ENCODE measurements at places on chromosomes 2 and 18.

GRCh38 chr2:150824118-150824517, 336.7 kb upstream of the RND3 start:
- no peak for DNase-seq

DNA sequence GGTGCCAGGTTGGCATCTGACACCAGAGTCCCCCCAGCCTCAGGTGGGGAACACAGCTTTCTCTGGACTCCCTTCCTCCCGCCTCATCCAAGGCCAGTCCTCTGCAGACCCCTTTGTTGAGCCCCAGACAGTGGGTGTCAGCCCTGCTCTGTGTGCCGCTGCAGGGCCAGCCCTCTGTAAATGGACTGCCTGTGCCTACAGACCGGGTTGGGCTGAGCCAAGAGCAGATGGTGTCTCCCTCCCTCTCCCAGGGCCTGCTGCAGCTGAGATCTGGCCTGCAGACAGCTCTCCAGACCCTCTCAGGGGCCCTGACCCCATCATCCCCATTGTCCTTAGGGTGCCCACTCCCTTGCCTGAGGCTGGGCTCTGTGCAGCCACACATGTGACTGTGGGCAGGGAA, 160.8 kb downstream of the KLHL29 start:
- no peak for DNase-seq

DNA sequence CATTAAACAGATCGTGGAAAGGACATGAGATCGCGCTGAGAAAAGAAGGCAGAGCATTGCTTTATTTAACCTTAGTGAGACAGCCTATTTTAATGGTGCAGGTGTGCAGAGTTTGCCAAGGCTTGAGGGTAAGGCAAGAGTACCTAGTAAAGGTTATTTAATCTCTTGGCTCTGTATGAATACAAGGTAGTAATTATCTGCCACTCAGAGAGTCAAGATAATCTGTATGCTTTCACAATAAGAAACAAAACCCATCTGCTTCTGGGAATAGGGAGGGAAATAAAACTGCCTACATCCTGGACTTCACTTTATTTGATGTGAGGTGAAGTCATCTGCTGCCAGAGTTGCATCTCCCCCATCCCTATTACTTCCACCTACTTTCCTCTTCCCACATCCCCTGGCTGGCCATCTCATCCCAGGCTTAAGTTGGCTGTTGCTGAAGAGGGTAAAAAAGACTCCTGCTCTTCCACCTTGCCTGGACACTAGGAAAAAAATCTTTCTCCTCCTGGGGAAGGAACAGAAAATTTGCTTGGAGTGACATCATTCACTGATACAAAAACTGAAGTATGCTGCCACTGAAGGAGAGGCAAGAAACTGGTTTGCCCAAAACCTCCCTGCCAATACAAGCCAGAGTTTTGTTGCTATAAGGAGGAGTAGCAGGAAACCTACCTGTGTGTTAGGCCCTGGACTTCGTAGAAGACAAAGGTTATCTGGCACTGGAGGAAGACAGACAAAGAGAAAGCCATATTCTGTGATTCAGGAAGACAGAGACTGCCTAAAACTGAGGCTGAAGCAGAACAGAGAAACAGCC, 35.8 kb upstream of the ARHGAP25 start:
- no peak for DNase-seq

- DNase-seq, result no peak
Observed at GRCh38 chr2:70477441-70477844, 76.2 kb downstream of the TGFA start.

- no peak for DNase-seq
Observed at GRCh38 chr2:164662066-164662465, 40.8 kb upstream of the GRB14 start.

- no peak for DNase-seq
Observed at GRCh38 chr2:240730501-240731177, 39.0 kb downstream of the AQP12A start.

- DNase-seq, result no peak
Observed at GRCh38 chr18:59380706-59381105, 21.6 kb upstream of the LMAN1 start.

DNA sequence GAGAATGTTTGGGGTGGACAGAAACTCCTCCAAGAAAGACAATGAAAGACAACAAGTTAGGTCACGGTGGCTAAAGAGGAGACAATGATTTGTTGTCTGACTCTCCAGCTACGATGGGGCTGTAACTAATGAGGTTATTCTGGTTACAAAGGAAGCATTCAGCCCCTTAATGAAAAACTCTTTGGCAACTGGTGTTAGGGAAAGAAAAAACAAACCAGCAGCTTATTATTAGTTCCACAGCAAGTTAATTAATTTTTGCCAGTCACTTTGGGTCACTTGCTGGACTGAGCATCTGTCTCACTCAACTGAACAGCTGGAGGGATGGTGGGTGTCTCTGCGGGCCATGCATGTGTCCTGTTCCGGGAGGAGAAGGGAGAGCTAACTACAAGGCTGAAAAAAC, 263.7 kb downstream of the ALK start:
- DNase-seq, result no peak

DNA sequence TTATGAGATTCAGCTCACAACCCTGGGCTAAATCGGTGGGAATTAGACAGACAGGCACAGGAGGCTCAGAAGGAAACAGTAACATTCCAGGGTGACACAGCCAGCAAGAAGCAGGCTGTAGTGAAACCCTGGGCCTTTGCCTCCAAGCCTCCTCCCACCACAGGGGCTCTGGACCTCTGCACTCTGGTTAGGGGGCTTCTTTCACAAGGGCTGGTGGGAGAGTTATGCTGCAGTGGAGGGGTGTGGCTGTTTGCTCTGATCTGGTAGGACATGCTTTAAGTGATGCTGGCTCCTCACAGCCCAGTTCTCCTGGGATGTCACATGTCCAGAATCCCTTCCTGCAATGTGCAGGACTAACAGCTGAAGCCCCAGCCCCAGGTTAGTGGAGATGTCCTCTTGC, 109.9 kb downstream of the TGFA start:
- DNase-seq, result no peak

GRCh38 chr2:110969696-110970095, 151.0 kb upstream of the BCL2L11 start:
- DNase-seq, result no peak

DNA sequence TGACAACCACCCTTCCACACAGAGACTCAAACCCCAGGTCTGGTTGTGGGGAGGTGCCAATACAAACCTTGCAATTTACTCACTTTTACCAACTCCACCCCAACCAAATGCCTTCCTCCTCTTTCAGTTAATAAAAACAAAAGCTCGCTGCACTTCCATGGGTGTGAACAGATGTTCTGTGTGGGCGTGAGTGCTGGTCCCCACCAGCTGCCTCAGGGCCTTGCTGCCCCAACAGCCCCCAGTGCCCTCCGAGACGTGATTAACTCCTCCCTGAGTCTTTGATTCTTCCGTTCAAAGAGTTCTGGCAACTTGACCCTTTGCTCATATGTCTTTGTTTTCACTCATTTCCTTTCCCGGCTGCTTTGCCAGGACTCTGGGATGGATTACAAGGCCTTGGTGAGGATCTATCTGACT, 258.9 kb upstream of the CXCR4 start:
- no peak for DNase-seq

DNA sequence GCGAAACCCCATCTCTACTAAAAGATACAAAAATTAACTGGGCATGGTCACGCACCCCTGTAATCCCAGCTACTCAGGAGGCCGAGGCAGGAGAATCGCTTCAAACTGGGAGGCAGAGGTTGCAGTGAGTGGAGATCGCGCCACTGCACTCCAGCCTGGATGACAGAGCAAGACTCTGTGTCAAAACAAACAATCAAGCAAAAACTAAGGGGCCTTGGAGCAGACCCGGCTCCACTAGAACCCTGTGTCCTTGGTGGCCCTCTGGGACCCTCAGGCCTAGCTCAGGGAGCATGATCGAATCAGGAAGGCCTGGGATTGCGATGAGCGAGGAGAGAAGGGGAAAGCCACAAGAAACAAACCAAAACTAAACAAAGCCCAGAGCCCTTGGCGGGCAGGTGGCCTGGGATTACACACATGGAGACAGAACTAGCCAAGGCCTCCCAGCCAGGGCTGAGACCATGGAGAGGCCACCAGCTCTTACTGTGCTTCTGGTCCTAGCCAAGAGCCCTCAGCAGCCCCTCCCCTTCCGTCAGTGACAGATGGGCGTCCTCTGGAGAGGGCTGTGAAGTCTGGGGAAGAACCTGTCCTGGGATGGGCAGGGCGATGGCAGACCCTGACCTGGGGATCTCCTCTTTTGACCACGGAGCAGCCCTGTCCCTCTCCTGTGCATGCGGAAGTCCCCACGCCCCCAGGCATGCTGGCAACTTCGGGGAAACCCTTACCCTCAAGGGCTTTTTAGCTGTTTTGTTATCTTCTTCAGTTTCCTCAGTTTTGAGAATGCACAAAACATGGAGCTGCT, 27.4 kb upstream of the CATIP start:
- DNase-seq, result no peak

DNA sequence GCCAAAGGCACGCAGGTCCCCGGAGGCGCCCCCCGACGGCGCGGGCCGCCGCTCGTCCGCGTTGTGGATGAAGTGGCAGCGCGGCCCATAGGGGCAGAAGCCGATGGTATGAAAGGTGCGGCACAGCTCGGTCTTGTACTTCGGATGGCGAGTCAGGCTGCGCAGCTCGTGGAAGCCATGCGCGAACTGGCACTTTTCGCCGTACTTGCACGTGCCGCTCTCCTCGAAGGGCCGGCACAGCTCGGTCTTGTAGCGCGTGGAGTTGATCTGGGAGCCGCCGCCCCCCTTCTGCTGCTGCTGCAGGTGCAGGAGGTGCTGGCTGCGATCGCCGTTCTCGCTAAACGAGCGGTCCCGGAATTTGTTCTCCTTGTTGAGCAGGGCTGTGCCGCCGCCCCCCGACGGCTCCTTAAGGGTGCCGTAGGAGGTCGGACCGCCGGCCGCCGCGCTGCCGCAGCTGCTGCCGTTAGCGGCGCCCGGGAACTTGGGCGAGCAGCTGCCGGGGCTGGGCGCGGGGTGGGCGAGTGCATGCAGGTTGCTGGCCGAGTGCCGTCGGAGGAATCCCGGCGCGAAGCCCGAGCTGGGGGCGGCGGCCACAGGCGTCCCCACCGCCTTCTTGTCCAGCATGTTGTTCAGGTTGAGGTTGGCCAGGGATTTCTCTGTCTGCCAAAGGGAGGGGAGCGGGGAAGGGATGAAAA, 1.2 kb downstream of the ZFP36L2 start:
- no peak for DNase-seq

DNA sequence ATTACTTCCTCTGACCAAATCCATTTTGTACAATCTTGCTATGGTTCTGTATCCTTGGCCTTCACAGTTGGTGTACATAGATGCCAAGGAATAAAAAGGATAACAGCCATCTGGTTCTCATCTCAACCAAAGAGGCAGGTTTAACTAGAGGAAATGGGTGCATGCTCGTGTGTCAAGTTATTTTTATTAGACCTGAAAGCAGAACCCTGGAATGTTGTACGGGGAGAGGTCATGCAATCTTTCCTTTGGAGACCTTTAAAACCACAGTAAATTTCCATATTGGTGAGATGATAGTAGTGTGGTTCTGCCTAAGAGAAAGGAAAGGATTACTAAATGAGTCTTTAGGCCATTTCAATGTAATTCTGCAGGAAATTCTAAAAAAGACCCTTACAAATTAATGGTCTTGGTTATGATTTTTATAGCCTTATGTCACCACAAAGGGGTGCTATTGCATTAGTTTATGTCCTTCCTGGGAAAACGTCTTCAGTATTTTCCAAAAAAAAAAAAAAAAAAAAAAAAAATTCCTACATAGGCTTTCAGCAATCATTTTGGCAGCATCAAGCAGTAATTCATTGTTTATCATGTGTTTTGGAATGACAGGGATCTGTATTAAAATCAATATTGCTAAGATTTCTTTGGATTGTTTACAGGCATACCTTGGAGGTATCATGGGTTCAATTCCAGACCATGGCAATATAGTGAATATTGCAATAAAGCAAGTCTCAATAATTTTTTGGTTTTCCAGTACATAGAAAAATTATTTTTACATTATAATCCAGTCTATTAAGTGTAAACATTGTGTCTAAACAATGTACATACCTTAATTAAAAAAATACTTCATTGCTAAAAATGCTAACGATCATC, 270.8 kb downstream of the NYAP2 start:
- DNase-seq, result no peak

GRCh38 chr2:79670198-79670597, 157.3 kb downstream of the CTNNA2 start:
- DNase-seq, result no peak

DNA sequence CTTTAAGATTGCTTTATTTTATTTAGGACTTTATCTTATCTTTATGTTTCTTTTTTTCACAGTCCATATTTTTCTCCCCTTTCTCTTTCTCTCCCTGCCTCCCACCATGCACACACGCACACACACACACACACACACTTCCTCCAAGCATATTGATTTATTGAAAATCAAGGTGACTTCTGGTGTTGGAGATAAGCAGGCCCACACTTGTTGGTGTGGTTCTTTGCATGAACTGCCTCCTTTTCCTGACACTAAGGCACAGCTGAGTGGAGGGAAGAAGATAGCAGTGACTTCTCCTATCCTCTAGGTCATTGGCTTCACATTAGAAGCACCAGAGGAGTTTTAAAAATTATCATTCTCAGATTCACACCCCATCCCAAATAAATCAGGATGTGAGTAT, 18.0 kb downstream of the TBR1 start:
- no peak for DNase-seq

- no peak for DNase-seq
Observed at GRCh38 chr18:34828093-34828492, 118.0 kb downstream of the DTNA start.

DNA sequence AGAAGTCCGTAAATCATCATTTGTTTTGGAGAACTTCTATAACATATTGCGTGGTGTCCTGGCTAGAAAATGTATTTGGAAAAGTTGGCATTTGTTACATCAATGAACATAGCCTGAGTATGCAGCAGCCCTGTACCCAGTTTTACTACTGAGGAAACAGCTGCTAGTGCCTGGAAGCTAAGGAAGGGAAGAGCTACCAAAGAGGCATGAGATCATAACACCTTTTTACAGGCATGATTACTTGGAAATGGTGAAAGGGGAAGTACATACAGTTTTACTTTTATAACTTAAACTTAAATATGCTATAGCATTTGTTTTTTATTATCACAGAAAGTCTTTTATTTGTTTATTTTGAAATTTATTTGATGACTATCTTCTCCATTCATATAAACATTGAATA, 128.4 kb upstream of the MC4R start:
- no peak for DNase-seq

DNA sequence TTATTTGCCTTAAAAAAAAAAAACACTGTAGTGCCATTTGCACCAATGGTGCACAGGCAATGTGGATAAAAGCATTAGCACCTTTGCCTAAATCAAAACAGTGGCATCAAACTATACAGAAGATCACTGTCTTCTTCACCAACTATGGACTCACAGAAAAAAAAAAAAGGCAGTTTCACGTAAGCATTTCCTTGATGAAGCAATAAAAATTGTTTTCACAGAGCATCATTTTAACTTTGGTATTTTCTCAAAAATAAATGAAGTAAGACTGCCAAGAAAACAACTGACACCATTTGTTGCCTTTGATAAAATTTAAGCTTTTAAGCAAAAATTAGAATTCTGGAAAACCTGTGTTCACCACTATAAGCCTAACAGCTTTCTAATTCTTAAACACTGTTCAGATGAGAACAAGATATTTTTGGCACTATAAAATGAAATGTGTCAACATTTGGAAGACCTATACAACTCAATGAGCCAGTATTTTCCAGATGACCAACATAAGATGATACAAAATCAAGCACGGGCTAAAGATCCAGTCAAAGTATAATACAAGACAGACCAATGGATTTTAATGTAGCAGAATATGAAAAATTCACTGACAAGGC, 21.1 kb downstream of the METTL8 start:
- no peak for DNase-seq

GRCh38 chr18:61831071-61831470, 61.7 kb downstream of the RNF152 start:
- DNase-seq, result no peak
